IPS DF 6.9 (cell line): ENCODE measurements at places on chromosomes 7 and 10.

DNA sequence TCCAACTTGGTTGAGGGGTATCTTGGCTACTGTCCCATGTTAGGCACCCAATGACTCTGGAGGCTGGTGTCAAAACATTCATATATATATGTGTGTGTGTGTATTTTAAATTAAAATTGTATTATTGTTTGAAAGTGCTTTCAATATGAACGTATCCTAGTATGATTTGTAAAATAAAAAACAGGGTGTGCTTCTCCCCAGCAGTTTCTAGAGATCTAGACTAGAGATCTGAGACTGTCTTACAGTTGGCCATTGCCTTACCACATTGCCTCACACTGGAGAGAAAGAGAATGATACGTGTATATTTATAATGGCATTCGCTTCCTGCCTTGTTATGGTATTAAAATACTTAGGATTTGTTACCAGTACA is 1.2 kb downstream of the BAG3 start:
- H3K27me3 ChIP-seq: no peaks in the 10 kb centered on the region
- DNase-seq: no peak
- H3K36me3 ChIP-seq: no peaks in the 10 kb centered on the region
- no peak overlapping the region for H3K27ac ChIP-seq

DNA sequence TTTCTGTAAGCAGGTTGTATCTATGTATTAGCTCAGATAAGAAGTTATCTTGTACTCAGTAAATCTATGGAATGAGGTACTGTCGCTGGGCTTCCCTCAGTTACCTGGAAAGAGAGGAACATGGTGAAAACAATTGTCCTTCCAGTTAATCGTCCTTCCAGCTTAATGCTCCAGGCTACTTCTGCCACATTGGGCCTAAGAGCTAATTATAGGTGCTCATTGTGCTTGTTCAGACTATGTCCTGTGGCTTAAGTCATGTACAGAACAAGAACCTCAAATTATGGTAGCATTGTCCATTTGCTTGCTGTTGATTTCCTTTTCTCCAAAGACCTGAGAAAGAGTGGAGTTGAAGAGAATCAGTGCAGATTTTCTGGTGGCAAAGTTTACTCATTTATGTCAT is 86.1 kb upstream of the MBL2 start:
- H3K27me3 ChIP-seq: no peaks in the 10 kb centered on the region
- H3K4me3 ChIP-seq: no peak overlapping the region

DNA sequence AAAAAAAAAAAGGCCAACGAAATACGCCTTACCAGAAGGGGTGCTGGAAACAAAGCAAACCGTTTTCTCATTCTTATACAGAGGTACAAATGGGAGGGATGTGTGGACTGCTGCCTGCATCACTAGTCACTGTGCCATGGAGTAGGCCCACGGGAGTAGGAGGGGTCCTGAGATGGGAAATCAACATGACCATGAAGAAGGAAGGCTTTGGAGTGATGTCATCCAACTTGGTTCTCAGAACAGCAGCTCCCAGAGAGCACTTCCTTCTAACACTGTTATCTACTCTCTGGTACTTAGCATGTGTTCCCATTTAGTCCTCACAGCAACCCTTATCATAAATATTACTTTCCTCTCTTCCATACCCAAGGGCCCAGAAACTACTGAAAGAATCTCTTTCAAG is 60.0 kb upstream of the LRGUK start:
- H3K4me3 ChIP-seq: no peak overlapping the region
- H3K4me1 ChIP-seq: 0 out of 2 replicates have a peak, but pooled peaks cover 1% of the 10 kb centered on the region
- no peaks in the 10 kb centered on the region for H3K27me3 ChIP-seq
- no peak overlapping the region for H3K27ac ChIP-seq
- no peaks in the 10 kb centered on the region for H3K36me3 ChIP-seq

GRCh38 chr7:150631866-150632864 is at the start of gene GIMAP6:
Gene GIMAP6, minus strand, starts transcription at chr7:150632385. Its CDS starts 2,243 bp downstream, at chr7:150630142.
- no peaks in the 10 kb centered on the region for H3K27me3 ChIP-seq
- no peaks in the 10 kb centered on the region for H3K4me1 ChIP-seq
- no peak within 1 kb of the TSS for H3K27ac ChIP-seq
- no peak for DNase-seq
- no peaks in the 10 kb centered on the region for H3K36me3 ChIP-seq
- no peak within 1 kb of the TSS for H3K4me3 ChIP-seq

DNA sequence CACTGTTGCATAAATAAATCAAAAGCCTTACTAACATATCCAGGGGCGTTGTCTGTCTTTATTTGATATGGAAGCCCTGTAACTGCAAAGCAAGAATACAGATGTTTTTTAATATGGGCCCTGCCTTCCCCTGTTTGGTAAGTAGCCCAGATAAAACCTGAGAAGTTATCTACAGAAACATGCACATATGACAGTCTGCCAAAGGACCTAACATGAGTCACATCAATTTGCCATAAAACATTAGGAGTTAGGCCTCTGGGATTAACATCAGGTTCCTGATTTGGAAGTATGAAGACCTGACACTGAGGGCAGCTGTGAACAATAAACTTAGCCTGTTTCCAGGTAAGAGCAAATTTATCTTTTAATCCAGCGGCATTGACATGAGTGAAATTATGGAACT is 1588.8 kb downstream of the REEP3 start:
- H3K4me3 ChIP-seq: no peak overlapping the region
- H3K36me3 ChIP-seq: no peaks in the 10 kb centered on the region
- H3K4me1 ChIP-seq: no peaks in the 10 kb centered on the region

GRCh38 chr10:101145750-101146391 is 14.8 kb downstream of the TLX1 start:
- H3K27me3 ChIP-seq: peaks cover 82% of the 10 kb centered on the region
- peaks cover 2% of the 10 kb centered on the region; the same call in 1 of the 2 replicates for H3K4me1 ChIP-seq
- no peaks in the 10 kb centered on the region; the same call in 1 of the 2 replicates for H3K36me3 ChIP-seq
- H3K4me3 ChIP-seq: no peak overlapping the region
- DNase-seq: no peak
- H3K27ac ChIP-seq: no peak overlapping the region
